ENCODE measurements at places on chromosomes 4 and X. TPM values are rescaled to one million over a fixed set of nuclear protein-coding genes. Genes with fewer than 3 reads are reported as not detected.

GRCh38 chr4:184103527-184104264 is 114.0 kb downstream of the ENPP6 start:
- DNase-seq = peak; percentile 85

- DNase-seq = no peak
These were observed 931 bp downstream of the DDX60 start for GRCh38 chr4:168317621-168318020.

DNA sequence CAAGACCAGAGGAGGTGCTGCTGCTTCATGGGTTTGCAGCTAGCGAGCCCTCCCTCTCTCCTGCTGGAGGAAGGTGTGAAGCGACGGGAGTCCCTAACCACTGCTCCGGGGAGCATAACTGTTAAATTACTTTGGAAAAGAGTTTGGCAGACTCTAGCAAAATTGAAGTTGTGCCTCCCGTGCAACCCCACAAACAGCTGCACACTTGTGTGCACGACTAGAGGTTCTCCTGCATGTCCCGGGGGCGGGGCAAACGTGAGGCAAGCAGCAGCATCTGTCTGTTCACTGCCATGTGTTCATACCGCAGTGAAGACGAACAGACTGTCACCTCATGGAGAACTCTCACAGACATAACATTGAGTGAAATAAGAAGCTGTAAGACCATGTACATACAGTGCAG is 34.5 kb downstream of the TNIP2 start:
- no peak for DNase-seq

- DNase-seq = peak; percentile 59
These were observed at the start of gene FHL1 for GRCh38 chrX:136147315-136147901. TSS of gene FHL1 (plus strand) at chrX:136147533.

DNA sequence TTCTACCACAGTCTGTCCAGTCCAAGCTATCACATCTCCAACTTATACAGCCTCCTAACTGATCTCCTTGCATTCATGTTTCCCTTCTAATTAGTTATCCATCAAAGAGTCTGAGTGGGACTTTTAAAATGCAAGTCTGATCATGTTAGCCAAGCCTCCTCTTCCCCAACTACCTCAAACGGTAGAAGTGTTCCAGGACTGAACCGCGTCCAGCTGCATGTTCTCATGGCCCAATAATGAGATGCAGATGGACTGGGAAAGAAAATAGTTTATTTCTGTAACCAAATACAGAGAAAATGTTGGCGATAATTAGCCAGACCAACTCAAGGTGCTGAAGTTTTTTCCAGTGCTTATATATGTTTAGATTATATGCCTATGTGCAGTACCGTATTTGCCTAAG is 46.6 kb upstream of the PPP1R2C start:
- peak; percentile 25 for DNase-seq

DNA sequence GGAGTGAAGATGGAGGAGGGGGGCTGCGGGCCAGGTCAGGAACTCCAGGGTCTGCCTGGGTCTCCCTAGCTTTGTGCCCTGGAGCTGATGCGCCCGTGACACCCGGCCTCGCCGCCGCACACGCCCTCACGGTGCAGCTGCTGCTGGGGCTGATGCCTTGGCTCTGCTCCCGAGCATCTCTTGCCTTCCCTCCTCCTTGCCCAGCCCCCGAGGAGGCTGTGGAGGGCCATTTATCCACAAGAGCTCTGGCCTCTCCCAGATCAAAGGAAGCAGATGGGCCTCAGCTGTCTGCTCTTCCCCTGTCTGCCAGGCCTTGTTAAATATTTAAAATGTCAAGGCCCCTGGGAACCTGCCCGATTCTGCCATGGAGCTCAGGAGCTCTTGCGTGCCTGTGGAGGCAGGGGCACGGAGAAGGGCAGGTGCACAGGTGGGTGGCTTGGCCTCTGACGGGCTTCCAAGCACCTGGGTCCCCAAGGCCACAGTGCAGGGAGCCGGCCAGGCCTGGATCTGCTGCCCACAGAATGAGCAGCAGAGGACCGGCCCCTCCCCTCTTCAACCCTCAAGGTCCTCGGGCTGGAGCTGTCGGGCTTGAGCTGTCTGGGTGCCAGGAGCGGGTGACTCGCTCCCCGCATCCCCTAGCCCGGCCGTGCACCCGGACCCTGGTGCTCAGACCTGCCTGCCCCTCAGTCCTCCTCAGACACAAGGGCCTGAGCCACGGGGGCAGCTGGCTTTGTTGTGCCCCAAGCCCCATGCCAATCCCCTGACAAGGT is 20.3 kb downstream of the ATP2B3 start:
- no peak for DNase-seq

DNA sequence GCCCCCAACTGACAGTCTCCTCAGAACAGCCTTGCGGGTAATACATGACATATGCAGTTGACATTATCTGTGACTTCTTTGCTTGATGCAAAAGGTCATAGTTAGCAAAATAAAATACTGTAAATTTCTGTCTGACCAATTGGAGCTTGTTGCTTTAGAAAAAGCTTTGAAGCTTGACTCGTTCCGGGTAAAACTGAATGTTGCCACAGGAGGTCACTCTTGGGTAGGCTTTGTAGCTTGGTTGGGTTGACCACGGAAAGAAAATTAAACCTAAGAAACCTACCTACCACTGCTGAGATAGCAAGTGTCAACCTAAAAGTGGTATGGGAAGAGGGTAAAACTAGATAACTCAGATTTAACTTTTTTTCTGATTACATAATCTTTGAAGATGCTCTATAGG is 23.2 kb downstream of the PRPS2 start:
- DNase-seq = peak; percentile 28

- DNase-seq = no peak
These were observed 32.5 kb downstream of the IDS start for GRCh38 chrX:149472625-149473024.

- DNase-seq = no peak
These were observed 11.7 kb downstream of the NELFA start for GRCh38 chr4:1996866-1997611.

DNA sequence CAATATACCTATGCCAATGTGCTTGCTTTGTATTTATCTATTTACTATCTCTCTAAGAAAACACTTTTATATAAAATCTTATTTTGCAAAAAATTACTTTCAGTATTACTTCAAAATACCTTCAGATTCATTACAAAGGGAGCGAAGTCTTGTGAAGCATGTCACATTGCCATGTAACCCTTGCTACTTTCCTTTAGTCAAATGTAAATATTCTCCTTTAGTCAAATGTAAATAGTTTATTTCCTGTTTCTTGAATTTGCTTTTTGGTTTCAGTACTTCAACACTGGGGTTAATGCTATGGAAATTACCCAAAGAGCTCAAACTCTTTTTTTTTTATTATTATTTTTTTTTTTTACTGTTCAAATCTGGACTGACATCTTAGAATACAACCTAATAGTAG is 383.3 kb downstream of the GRXCR1 start:
- no peak for DNase-seq

DNA sequence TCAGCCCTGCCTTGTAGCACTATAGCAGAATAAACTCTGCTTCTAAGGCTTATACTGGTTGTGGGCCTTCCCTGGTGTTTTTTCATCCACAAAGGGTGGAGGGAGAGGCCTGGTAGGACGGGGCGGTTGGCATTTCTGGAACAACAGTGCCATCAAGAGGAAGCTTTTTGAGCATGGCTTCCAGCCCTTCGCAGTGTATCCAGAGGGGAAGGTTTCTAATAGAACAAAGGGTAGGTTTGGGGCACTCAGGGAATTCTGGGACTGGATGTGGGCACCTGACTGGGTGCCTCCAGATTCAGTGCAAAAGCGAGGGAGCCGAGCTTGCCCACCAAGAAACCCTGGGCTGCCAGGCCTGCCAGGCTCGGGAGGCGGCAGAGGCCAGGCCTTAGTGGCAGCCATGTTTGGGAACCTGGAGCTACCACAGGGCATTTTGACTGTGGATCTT is 229.6 kb upstream of the AGTR2 start:
- DNase-seq = peak; percentile 86

DNA sequence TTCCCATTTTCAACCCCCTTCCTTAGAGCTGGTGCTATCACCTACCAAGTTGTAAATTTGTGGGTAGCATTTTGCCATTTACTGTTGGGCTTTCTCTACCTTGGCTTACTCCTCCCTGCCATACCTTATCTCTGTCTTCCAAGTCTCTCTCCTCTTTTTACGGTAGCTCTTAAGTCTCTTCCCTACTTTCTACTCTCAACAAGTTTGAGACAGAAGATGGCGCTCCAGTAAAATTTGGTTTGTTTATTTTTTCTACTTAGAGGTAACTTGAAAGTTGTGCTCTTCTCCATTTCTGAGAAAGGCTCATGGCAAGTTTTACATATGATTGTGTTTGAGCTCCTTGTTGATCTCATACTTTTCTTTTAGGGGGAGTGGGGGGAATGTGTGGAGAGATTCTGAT is 1508.1 kb downstream of the TECRL start:
- DNase-seq = no peak

DNA sequence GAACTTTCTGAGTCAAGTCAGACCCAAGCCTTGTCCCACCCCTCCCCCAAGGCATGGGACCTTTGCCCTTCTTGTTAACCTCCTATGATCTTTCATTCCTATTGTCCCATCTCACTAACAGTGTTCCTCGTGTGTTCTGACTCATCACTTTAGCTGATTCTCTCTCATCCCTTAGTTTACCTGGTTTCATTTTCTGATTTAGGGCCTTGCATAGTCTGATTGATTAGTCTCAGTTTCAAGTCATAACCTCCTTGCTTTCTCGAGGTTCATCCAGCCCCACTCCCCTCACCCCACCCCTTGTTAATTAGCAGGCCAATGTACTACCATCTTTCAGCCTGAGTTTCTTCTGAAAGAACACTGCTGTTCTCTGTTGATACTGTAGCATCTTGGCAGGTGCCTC is 517.4 kb downstream of the RPA4 start:
- no peak for DNase-seq

GRCh38 chr4:910366-911091 is 21.6 kb downstream of the GAK start:
- DNase-seq = no peak

DNA sequence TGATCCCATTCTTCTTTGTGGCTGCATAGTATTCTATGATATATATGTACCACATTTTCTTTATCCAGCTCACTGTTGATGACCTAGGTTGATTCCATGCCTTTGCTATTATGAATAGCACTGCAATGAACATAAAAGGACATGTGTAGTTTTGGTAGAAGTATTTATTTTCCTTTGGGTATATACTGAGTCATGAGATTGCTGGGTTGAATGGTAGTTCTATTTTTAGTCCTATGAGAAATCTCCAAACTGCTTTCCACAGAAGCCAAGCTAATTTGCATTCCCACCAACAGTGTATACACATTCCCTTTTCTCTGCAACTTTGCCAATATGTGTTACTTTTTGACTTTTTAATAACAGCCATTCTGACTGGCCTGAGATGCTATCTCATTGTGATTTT is 278.3 kb downstream of the PCDH18 start:
- no peak for DNase-seq

DNA sequence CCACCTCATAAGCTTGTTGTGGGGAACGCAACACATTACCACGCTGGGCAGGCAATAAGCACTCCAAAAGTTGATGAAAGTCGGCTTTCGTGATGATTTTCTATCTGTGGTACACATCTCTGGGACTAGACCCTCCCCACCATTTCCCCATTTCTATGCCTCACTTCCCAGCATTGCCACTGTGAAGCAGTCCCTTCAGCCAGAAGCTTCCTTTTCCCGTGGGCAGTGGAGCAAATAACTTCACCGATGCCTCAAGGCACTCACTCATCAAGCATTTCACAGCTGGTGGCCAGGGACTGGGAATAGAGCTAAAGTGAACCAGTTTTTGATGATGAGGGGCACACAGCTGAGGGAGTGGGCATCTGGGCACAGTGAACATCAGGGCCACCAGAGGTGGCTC is 18.9 kb downstream of the C4orf50 start:
- no peak for DNase-seq

GRCh38 chr4:186727169-186727976 is 3.7 kb upstream of the FAT1 start:
- DNase-seq = no peak

DNA sequence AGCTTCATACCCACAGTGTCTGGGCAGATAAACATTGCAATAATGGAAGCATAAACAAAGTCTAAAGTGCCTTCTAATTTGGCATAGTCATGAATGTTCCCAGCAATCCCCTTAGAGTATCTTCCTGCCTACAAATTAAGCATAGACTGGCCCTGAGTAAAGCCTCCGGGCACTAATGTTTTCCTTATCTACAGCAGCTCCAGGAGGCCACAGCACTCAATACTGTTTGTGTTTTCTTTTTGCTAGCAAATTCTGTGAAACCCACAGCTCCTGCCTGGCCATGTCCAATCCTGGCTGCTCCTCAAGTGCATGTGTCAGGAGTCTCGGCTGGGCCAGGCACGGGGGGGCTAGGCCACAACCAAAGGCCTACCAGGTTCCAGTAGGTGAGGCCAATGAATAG is 102.7 kb upstream of the TBC1D9 start:
- DNase-seq = no peak

DNA sequence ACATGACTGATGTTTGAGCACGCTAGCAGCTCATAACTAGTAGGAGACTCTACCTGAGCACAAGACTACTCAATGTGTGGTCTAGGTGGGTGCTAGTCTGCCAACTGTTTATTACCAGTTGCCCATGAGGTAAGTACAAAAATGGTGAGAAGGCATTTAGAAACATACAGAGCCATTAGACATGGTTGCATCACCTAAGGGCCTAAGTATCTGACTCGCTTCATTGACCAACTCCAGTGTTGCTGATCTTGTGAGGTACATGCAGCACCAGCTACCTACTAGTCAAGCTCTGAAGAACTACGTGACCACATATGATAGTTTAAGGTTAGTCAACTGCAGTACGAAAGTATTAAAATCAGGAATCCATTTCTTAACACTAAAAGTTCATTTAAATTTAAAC is 39.9 kb downstream of the APBB2 start:
- no peak for DNase-seq

DNA sequence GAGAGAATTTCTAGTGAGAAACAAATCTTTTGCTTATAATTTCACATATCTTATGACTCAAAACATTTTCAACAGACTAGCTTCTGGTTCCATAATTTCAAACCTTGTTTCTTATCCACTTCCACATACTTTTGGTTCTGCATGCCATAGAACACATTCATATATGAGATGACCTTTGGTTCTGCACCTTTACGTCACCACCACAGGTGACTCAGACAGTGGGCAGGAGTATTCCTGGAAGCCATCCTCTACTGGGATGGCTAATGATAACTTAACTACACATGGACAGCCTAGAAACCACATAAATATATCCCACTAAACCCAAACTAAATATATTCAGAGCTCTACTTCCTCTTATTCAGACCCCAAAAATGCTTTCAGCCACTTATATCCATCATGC is 133.3 kb downstream of the DCK start:
- DNase-seq = no peak

DNA sequence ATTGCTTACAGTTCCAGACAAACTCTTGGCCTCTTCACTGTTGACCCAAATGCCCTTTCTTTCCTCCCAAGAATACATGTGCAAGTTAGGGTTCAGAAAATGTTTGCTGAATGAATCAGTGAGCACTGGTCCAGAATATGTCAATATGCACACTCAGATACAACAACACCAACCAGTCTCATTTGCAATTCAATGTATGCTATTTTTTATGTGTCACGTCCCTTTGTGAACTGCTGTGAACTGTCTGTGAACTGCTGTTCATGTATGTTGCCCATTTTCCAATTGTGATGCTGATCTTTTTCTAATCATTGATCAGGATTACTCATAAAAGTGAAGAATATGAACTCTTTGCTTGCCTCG is 17.8 kb downstream of the GAB3 start:
- no peak for DNase-seq

SLC25A53 gene
- polyA plus RNA-seq = 9.3 TPM

NPY2R gene
- not detected for polyA plus RNA-seq

USP26 gene
- not detected for polyA plus RNA-seq

MAGEA10 gene
- polyA plus RNA-seq = not detected

ARSJ gene
- polyA plus RNA-seq = 6.2 TPM
